RCC 7860 (cell line): ENCODE measurements at places on chromosomes 7 and 10.

DNA sequence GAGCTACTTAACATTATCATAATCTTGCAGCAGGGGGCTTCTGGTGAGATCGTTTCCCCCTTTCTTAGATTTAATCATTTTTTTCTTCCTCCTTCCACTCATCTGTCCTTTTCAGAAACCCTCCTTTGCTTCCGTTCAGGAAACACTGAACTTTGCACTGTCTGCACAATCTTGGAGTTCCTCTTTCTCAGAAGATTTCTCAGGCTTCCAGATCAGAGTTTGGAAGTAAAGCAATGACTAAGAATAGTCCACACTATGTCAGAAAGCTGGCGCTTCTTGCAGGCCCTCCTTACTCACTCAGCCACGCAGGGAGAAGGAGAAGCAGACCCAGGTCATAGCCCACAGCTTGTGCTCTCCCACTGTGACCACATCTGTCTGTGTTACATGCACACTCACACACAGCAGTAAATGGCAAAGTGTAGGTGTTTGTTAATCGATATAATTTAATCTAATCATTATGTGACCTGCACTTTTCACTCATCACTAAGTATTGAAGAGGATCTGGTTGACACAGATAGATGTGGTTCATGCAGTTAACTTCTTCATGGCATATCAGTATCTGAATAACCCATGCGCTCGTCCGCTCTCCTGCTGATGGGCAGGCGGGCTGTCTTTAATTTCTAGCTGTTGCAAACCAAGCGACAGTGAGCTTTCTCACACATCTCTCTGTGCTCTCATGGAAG is 30.2 kb downstream of the ALOX5 start:
- DNase-seq: no peak

GRCh38 chr10:101139421-101139911 is 8.4 kb downstream of the TLX1 start:
- no peak for DNase-seq

DNA sequence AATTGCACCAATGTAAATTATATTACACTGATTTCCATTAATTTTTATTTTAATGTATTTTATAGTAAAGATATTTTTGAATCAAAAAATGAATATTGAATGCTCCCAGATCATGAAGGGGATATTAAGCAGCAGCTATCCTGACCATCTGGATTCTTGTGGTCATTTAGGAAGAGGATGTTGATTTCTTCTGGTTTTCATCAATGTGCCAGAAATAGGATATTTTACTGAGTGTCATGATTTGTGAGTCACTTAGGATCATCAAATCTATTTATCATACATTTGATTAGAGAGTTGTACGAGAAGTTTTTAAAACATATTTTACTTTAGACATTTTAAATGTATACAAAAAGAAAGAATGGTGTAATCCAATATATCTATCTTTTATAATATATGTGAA is 366.3 kb upstream of the CHRM2 start:
- DNase-seq: no peak

DNA sequence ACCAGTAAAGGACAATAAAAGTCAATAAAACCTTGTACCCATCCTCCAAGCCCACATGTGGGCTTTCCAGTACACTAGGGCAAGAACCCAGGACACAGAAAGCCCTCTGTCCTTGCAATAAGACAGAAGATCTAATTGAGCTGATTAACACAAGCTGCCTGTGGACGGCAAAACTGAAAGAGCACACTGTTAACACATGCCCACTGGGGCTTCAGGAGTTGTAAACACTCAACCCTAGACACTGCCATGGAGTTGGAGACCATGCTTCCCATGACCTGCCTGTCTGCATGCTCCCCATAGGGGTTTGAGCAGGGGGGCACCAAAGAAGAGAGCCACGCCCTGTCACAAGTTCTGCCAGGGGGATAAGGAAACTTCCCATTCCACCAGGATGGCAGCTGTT is 22.6 kb upstream of the WIPF3 start:
- no peak for DNase-seq

GRCh38 chr10:129410688-129411392 is 56.2 kb upstream of the MGMT start:
- no peak for DNase-seq

DNA sequence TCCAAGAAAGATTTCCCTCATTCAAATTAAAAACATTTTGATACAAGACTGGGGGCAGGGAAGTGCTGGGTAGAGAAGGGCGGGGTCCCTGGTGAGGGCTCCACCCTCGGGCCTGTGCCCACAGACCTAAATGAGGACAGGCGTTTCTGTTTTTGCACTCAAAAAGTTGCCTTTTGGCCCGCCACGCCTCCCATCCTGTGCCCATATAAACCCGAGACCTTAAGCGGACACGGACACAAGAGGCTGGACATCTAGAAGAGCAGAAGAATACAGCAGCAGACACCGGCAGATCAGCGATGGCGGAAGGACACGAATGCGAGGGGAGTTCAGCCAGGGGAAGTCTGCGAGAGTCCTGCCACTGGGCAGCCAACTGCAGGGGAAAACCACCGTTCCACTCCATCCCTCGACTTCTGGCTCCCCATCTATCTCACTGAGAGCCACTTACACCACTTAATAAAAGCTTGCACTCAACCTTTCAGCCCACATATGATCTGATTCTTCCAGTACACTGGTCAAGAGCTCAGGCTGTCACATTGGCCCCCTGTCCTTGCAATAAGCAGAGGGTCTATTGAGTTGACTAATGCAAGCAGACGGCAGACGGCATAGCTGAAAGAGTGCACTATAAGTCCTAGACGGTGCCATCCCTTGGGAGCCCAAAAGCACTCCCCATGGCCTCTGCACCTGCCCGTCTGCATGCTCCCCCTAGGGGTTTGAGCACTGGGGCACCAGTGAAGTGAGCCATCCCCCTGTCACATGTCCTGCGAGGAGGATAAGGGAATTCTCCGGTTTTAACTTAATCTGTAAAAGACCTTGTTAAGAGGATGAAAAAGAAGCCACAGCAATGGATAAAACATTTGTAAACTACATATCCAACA is 181.8 kb upstream of the PRSS1 start:
- no peak for DNase-seq

- no peak for DNase-seq
Observed at GRCh38 chr7:29950480-29950879, 39.1 kb downstream of the SCRN1 start.

DNA sequence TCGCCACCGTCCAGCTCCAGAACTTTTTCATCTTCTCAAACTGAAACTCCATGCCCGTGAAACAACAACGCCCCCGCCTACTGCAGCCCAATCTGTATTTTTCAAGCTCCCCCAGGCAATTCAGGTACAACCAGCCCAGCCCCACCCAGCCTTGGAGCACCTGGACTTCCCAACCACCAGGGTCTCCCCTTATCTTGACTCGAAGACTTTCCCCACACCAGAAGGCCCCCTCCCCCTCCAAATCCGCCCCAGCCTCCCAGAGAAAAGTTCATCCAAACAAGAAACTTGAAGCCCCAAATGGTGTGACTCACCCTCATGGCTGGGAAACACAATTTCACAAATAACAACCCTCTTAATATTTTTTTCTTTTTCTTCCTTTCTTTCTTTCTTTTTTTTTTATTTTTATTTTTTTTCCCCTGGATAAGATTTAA is 10.6 kb downstream of the ZCCHC24 start:
- no peak for DNase-seq

- peak; percentile 93 for DNase-seq
Observed at GRCh38 chr7:36749282-36749960, 25.1 kb upstream of the AOAH start.

- peak; percentile 72 for DNase-seq
Observed at GRCh38 chr7:91249506-91250233, 14.6 kb upstream of the FZD1 start.

GRCh38 chr10:102538811-102539210 is 35.0 kb downstream of the SUFU start:
- no peak for DNase-seq

- DNase-seq: no peak
Observed at GRCh38 chr7:69696054-69696591, 97.8 kb downstream of the AUTS2 start.

DNA sequence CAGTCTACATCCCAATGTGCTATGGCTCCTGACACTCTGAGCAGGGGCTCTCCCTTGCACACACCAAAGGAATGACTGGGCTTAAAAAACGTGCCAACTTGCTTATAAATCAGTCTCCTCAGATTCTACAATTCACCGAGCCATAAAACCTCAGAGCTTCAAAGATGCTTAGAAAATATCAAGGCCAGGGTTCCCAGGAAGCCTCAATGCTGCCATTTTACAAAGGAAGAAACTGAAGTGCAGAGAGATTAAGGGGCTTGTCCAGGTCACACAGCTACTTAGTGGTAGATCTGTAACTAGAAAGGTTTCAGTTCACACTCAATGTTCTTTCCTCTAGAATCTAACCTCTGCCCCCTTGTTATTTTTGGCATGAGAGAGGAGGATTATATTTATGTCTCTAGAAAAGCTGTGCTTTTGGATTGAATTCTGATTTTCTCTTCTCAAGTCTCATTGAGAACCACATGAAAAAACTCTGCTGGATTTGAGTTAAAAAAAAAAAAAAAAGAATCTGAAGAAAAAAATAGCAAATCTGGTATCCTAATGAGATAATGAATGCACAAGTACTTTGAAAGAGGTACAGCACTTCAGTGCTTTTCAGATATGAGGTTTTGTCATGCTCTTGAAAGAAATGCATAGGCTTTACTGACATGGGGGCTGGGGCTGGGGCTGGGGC is 22.3 kb upstream of the TSPAN33 start:
- peak; percentile 73 for DNase-seq

GRCh38 chr7:38335492-38336147 is 62.2 kb upstream of the TARP start:
- peak; percentile 79 for DNase-seq

DNA sequence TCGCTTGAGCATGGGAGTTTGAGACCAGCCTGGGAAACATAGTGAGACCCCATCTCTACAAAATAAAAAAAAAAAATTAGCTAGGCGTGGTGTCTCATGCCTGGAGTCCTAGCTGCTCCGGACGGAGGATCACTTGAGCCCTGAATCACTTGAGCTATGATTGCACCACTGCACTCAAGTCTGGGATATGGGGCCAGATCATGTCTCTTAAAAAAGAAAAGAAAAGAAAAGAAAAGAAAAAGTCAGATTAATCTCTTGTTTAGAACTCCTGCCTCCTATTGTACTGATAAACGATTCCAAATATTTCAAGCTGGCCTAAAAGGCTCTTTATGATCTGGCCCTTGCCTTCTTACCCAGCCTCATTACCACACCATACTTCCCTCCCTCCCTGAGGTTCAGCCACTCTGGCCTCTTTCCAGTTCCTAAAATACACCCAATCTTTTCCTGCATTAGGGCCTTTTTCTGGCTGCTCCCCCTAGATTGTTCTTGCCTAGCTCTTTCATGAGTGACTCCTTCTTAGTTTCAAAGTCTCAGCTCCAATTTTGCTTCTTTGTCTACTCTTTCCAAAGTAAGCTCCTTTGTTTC is 41.7 kb downstream of the VCL start:
- no peak for DNase-seq

DNA sequence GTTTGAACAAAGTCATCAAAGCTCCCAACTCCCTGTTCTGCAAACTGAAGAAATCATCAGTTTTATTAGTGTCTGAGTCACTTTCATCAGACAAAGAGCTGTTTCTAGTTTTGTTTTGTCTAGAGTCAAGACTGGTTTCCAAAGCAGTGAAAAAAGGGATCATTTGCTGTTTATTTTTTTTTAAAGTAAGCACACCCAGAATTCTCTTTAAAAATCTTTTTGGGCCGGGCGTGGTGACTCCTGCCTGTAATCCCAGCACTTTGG is 972.0 kb upstream of the CELF2 start:
- no peak for DNase-seq

- DNase-seq: no peak
Observed at GRCh38 chr10:31908157-31908556, 20.5 kb downstream of the ARHGAP12 start.

DNA sequence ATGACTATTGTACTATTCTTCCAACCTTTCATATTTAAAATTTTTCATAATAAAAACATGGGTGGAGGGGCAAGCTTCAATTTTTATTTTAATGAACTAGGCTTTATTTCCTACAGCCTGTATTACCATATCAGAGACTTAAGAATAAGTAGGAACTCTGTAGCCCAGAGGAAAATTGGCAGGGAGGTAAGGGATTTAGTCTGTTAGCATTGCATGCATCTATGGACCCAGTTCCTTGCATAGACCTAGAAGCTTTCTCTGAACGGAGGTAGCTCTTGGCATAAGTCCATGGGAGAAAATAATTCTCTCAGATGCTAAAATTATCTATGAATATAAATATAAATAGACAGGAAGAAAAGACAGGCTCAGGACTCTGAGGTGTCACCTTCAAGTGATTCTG is 31.4 kb upstream of the CCDC6 start:
- DNase-seq: no peak

DNA sequence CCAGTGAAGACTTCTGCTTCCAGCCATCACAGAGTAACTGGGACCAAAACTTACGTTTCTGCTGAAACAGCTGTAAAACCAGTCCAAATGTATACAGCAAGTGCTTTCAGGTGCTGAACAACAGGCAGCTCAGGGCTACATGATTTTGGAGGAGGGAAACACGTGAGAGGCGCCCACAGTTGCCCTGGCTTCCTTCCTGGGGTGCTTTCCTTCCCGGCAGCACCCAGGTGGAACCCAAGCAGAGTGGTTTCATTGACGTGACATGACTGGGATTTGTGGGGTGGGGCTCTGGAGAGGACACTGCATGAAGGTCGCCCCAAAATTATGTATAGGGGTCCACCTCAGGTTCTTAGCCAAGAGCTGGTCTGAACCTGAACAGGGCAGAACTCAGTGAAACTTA is 34.2 kb downstream of the IL2RA start:
- no peak for DNase-seq

- DNase-seq: no peak
Observed at GRCh38 chr10:125103466-125103865, 56.9 kb downstream of the CTBP2 start.

- no peak for DNase-seq
Observed at GRCh38 chr10:94213980-94214379, 148.8 kb downstream of the NOC3L start.

DNA sequence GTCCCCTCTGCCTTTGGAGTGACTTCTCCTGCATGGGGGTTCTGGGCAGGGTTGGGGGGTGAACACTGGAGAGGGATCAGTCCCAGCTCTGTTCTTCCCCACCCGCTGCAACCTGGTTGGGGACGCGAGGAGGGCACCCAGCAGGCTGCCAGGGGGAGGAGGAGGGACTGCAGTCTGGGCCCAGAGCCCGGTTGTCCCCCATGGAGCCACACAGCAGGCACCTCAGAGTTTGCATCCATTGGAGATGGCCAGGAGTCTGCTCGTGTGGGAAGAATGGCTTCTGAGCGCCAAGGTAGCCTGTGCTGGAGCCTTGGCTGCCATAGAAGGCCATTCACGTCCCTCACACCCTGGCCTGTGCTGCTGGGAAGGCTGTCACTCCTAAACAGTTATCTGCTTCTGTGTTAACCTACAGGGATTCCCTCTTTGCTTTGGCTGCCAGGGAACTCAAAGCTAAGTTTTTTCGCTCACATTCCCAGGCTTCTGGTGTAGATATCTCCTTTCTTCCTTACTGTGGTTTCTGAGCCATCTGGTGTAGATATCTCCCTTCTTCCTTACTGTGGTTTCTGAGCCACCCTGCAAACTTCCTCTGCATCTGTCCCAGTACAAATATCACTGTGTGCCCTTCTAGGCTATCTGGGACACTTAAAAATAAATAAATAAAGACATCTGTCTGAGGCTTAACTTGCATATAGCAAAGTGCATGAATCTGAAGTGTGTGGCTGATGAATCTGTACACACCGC is 133.7 kb downstream of the LHPP start:
- no peak for DNase-seq
